ENCODE measurements at places on chromosomes 3 and 15.

DNA sequence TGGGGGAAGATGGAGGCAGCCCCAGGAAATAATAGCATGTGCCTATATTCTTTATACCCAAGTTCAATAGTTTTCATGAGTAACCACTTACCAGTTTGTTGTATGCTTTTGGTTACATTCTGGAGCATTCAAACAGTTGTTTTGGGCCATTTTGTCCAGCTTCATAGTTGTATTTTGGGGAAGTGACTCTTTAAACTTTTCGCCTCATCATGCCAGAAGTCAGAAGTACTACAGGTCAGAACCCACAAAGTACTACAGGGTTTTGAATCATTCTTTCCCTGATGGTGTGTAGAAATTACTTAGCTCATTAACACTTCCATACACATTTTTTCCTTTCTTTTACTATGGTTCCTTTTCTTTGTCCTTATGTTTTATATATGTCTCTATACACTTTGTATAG lies 210.6 kb downstream of the ARPP21 start:
- DNase-seq = no peak

DNA sequence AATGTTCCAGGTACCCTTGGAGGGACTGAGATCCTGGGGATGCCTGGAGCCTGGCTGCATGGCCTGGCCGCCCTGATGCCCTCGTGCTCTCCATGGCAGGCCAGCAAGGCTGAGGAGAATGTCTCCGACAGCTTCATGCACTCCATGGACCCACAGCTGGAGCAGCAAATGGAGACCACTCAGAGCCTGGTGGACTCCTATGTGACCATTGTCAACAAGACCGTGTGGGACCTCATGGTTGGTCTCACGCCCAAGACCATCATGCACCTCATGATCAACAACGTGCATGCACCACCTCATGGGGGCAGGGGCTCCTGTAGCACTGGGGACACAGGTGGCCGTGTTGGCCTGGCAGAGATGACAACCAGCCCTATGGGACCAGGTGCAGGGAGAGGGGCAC lies 19.7 kb downstream of the GOLGA6A start:
- DNase-seq = no peak

DNA sequence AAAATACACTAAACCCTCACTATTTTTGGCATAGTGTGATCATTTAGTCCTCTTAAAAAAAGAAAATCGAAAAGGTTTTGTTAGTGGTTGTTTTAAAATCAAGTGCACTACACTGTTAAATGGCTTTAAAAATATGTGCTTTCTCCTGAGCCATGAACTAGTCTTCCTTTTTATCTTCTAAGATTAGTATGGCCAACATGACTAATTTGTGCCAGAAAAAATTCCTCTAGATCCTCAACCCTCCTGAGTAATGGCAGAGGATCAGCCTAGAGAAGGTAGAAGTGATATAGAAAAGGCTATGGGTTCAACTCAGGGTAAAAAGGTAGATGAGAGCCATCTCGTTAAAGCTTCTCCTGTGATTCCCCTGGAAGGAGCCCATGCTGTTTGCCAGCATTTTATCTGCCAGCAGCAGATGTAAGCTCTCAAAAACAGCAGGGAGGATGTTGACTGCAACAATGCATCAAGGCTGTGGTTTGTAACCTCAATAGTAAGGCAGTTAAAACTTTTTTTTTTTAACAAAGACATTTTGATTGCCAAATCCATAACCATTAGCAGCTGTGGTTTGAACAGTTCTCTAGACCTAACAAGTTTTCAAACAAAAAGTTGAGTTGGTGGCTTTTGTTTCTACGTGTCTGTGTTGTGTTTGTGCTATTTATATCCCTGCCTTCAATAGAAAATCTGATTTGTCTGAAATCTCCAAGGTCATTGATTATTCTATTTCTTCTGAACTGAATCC lies 30.2 kb upstream of the ZNF609 start:
- peak; percentile 44 for DNase-seq

DNA sequence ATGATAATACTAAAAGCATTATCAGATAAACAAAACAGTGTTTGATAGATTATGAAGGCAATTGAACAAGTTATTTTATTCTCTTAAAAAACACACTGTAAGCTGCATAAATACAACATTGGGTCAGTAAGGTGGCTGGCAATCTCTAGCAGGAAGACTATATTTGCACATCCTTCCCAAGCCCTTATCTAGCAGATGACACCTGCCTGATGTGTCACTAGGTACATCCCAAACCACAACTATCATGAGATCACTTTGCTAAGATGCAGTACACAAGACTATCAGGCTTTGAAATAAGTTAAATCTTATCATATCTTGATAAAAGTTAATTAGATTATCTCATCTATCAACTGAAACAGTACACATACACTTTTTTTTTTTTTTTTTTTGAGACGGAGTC lies 417.4 kb downstream of the MECOM start:
- DNase-seq = no peak

- DNase-seq = no peak
These were observed 12.6 kb downstream of the YEATS2 start for GRCh38 chr3:183710231-183710630.

- peak; percentile 63 for DNase-seq
These were observed 64.7 kb upstream of the PROK2 start for GRCh38 chr3:71849681-71850080.

- no peak for DNase-seq
These were observed 3.6 kb downstream of the KLHL6 start for GRCh38 chr3:183551930-183552329.

GRCh38 chr3:58049143-58049785 lies 41.0 kb downstream of the FLNB start:
- peak; percentile 98 for DNase-seq

DNA sequence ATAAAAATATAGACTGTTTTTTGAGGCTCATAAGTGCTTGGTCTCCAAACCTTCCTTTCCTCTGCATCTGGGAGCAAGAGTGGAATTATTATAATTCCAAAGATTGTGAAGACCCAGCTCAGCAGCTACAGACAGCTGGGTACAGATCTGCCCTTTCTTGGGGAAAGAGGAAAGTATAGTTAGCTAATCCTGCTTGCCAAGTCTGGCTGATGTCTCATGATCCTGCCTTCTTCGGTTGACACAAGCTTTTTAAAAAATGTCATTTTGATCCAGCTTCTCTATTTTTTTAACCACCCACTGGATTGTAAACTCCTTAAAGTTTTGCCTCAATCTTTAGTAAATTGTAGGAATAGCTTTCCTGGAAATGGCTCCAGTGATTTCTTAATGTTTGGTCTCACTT lies 181.1 kb downstream of the LRTM1 start:
- DNase-seq = peak; percentile 64

DNA sequence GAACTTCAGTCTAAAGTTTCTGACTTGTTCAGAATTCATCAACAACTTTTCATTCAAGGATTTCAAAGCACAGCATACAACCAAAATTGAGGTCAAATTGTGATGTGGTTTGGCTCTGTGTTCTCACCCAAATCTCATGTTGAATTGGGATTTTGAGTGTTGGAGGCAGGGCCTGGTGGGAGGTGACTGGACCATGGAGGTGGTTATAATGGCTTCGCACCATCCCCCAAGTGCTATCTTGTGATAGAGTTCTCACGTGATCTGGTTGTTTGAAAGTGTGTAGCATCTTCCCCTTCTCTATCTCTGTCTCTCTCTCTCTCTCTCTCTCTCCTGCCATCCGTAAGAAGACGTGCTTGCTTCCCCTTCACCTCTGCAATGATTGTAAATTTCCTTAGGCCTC lies 19.6 kb upstream of the SUCLG2 start:
- no peak for DNase-seq

GRCh38 chr3:184428561-184429175 lies 48.8 kb downstream of the CHRD start:
- DNase-seq = no peak

- peak; percentile 9 for DNase-seq
These were observed 46.7 kb downstream of the RTP1 start for GRCh38 chr3:187243933-187244524.

- DNase-seq = peak; percentile 82
These were observed 60.7 kb downstream of the UBE2E2 start for GRCh38 chr3:23263796-23264195.

DNA sequence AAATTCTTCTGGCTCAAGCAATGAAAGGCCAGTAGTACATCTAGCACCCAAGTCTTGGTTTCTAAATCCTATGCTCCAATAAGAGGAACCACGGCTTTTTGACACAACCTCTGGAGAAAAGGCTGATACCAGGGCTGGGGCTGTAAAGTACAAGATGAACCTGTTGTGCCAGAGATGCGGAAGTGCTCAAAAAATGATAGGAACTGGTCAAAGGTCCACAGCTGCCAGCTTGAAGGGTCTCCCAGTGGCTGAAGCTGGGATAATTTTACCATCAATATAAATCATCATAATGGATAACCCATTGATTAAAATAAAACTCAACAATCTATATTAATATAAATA lies 558 bp upstream of the NCEH1 start:
- no peak for DNase-seq

Measured in fibroblast of skin of back (primary cell).